ENCODE measurements at places on chromosomes 1 and 21.

- DNase-seq = no peak
Observed at GRCh38 chr1:76274302-76274701, 199.8 kb downstream of the ST6GALNAC3 start.

DNA sequence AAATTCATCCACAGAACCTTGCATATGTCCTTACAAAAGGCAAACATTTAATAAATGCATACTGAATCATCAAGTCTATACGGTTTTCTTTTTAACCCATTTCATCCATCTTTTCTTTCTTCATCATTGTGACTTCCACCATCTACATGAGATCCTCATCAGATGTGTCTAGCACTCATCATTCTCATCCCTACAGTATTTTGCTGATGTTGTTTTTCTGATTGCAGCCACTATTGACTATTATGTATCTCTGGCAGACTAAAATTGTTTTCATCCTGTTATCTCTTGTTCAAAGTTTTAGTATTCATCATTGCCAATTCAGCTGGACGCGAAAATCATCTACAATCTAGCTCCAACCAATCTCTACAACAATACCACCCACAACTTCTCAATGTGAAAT lies 5.9 kb downstream of the LRIF1 start:
- DNase-seq = no peak

- no peak for DNase-seq
Observed at GRCh38 chr1:33343539-33343938, 22.6 kb upstream of the A3GALT2 start.

- no peak for DNase-seq
Observed at GRCh38 chr21:45248301-45248892, 39.3 kb downstream of the POFUT2 start.

DNA sequence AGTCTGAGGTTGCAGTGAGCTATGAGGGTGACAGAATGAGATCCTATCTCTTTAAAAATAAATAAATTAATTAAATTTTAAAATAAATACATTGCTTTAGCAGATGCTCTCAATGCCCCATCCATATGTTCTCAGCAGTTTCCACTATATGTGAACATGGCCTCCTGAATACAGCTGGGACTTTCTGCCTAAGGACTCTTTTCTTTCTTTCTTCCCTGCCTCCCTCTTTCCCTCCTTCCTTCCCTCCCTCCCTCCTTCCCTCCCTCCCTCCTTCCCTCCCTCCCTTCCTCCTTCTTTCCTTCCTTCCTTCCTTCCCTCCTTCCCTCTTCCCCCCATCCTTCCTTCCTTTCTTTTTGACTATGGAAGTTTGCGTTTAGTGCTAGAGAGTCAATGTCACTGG lies 10.2 kb upstream of the GRIK1 start:
- DNase-seq = no peak
